Bronchial smooth muscle cell (primary cell): ENCODE measurements at places on chromosomes 16 and 17. TPM values are rescaled to one million over a fixed set of nuclear protein-coding genes. Genes with fewer than 3 reads are reported as not detected.

FAM83G gene
- 4.6 and 6.9 TPM in 2 replicates for total RNA-seq

TGFB1I1 gene
- total RNA-seq = 11.6 and 16.4 TPM in 2 replicates

TNFRSF13B gene
- total RNA-seq = 0.09 TPM in 1 of 2 replicates, not detected in the other

KRTAP2-3 gene
- not detected in 2 replicates for total RNA-seq

TMC6 gene
- total RNA-seq = 0.47 and 1.5 TPM in 2 replicates

PRSS33 gene
- total RNA-seq = not detected in 2 replicates

RHBDF1 gene
- 32.3 and 46.5 TPM in 2 replicates for total RNA-seq

KREMEN2 gene
- total RNA-seq = under 0.01 TPM in 1 of 2 replicates, not detected in the other

MINK1 gene
- 25.7 and 31.9 TPM in 2 replicates for total RNA-seq

PMFBP1 gene
- 0.26 and 0.32 TPM in 2 replicates for total RNA-seq

ENPP7 gene
- not detected in 2 replicates for total RNA-seq

SLC52A1 gene
- 0.32 TPM in 1 of 2 replicates, not detected in the other for total RNA-seq

GGT6 gene
- total RNA-seq = under 0.01 TPM in 1 of 2 replicates, not detected in the other

ABCC3 gene
- total RNA-seq = 1.8 and 2.5 TPM in 2 replicates

OR1F1 gene
- not detected in 2 replicates for total RNA-seq

PRAC1 gene
- total RNA-seq = not detected in 2 replicates

KCNG4 gene
- total RNA-seq = under 0.01 TPM in 1 of 2 replicates, not detected in the other

HCRT gene
- not detected in 2 replicates for total RNA-seq

GOT2 gene
- 12.4 and 22.2 TPM in 2 replicates for total RNA-seq

RDM1 gene
- total RNA-seq = 0.16 TPM in 1 of 2 replicates, not detected in the other

TPSD1 gene
- total RNA-seq = not detected in 2 replicates

PRPSAP1 gene
- total RNA-seq = 24.7 and 40.4 TPM in 2 replicates

TSPAN10 gene
- total RNA-seq = 0.86 and 3.3 TPM in 2 replicates

USH1G gene
- under 0.01 and 0.09 TPM in 2 replicates for total RNA-seq

RAB37 gene
- total RNA-seq = 0.16 and 0.60 TPM in 2 replicates

CCDC78 gene
- total RNA-seq = 0.34 and 2.0 TPM in 2 replicates

HOXB3 gene
- total RNA-seq = 3.8 and 10.2 TPM in 2 replicates

ESRP2 gene
- total RNA-seq = 0.09 and 0.16 TPM in 2 replicates
